ENCODE measurements at places on chromosomes 3 and 15.

GRCh38 chr3:176041812-176042211 lies 1155.5 kb downstream of the TBL1XR1 start:
- DNase-seq, result no peak

DNA sequence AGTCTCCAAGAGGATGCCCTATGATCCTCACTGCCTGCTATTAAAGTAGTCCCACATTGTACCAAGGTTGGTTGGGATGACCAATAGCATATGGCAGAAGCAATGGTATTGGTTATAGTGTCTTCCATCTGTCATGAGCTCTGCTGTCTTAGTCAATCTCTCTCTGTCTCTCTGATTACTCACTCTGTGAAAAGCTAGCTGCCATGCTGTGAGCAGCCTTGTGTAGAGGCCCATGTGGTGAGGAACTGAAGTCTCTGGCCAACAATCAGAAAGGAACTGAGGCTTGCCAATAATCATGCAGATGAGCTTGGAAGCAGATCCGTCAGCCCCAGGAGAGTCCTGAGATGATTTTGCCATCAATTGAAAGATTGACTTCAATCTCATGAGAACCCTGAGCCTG lies 60.3 kb upstream of the CFAP161 start:
- DNase-seq, result no peak

- DNase-seq, result no peak
Measured at GRCh38 chr15:36771826-36772225, 192.4 kb downstream of the CDIN1 start.

- no peak for DNase-seq
Measured at GRCh38 chr15:69315402-69316110, 16.8 kb downstream of the PAQR5 start.
